ENCODE measurements at places on chromosomes 11 and 22.

DNA sequence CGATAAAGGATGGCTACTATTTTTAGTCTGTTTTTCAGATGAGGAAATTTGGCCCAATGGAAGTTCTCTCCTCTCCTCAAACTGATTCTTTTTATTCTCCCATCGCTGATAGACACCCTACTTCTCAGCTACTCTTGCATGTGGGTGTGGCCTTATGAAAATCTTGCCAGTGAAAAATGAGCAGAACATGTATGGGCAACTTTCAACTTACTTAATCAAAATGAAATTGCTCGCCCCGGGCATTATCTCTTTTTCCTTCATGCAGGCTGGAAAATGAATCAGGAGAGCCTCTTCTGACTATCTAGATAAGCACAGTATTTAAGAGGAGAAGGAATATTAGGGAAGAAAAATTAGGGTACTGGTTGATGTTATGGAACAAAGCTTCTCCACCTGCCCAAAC lies 2354.7 kb upstream of the RAG2 start:
- no peak for DNase-seq

- peak; percentile 84 for DNase-seq
These were observed 20.6 kb downstream of the APOBEC3H start for GRCh38 chr22:39117585-39118191.

DNA sequence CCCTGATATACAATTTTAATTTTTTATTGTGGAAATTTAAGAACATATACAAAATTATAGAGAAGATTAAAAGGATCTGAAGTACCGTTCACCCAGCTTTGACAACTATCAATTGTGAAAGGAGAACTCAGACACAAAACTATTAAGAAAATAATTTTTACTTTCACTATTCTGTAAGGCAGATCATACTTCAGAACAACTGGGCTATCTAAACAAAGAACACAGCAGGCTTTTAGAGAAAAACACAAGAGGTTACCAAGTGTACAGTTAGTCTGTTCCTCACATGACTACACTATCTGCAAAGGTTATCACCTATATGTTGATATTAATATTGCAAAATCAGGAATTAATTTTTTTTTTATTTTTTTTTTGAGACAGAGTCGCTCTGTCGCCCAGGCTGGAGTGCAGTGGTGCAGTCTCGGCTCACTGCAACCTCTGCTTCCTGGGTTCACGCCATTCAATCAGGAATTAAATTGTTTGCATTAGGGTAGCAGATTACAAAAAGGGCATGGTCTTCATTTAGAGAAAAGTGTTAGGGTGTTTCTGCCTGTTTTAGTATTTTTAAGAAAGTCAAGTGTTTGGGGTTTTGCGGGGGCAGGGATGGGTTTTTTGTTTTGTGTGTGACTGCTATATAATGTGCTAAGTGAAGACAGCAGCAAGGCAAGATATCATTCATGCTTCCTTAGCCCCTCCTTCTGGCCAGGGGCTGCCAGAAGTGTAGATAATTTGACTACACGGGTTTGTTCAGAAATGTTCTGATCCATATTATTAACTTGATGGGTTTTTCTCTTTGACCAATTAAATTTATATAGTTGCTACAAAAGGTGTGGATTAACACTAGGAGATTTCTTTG lies 27.6 kb upstream of the SIK2 start:
- peak; percentile 50 for DNase-seq

DNA sequence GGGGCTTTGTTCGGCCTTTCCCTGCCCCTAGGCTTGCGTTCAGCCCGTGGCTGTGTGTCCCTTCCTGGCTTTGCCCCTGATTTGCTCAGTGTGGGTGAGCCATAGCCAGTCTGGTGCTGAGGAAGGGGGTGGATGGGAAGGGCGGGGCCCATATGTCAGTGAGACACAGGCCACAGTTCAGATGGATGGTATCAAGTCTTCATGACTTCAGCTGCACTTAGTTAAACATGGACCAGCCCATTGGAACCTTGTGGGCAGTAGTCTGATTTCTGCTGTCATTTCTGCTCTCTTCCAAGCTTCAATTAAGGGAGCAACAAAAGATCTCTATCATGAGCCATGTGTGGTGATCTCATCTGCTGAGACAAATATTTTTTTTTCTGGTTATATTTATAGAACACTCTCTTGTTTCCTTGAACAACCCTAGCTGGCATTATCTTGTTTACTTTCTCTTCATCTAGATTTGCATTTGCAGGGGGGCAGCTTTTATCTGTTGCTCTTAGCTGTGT lies 21.6 kb upstream of the PEX26 start:
- peak; percentile 64 for DNase-seq

DNA sequence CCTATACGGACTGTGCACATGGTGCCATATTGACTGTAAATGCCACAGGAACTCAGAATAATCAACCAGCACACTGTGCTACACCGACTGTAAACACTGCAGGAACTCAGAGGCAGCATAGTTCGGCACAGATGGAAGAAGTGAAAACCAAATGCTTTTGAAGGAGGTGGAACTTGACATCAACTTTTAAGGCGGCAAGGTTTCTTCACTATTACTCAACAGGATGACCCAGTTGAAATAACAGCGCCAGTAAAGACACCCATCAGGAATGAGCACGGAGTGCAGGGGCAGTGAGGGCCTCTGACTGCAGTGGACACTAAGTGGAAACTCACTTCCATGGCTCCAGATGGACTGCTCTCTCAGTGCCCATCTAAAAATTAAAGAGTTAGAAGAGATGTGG lies 15.7 kb downstream of the TESMIN start:
- DNase-seq, result no peak

DNA sequence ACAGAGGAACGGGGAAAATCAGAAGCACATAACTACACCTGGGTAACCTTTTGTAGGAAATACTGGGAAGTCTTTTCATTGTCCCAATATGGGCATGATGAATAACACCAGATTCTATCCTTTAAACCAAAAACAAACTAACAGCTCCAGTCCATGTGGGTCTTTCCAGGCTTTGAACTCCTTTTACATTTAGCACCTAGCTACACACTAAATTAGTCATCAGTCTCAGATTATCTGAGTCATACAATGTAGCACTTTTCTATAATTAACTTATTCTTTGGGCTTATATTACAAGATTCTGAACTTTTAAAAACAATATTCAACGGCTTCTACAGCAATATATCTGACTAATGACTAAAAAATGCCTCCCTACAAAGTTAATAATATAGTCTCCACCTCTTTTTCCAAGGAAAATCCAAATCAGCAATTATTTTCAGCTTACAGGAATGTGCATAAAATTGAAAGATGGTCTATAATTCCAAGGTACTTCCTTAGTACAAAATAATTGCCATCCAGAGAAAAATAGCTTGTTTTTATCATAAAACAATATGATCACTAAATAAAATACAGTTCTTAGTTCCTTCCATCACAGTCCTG lies 26.3 kb downstream of the STK33 start:
- DNase-seq, result no peak

GRCh38 chr11:72766152-72766902 lies 14.1 kb upstream of the ARAP1 start:
- no peak for DNase-seq

- no peak for DNase-seq
These were observed 554 bp upstream of the NRIP3 start for GRCh38 chr11:9004183-9004926.

DNA sequence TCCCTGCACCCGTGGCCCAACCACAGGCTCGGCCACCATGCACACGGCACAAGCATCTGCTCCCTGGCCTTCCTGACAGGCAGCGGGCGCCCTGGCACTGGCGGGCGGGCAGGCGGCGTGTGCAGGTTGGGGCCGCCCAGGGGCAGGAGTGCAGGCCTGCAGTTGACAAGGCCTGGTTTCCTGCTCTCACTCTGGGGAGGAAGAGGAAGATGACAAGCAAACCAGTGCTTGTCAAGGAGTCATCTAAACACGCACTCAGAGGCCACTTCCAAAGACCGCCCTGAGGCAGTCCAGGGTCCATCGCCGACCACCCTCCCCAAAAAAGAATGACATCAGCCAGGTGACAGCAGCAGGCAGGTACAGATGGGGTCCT lies 65.3 kb upstream of the LINC01488 start:
- no peak for DNase-seq

- no peak for DNase-seq
These were observed 1174.4 kb downstream of the BRD1 start for GRCh38 chr22:48653306-48653705.

DNA sequence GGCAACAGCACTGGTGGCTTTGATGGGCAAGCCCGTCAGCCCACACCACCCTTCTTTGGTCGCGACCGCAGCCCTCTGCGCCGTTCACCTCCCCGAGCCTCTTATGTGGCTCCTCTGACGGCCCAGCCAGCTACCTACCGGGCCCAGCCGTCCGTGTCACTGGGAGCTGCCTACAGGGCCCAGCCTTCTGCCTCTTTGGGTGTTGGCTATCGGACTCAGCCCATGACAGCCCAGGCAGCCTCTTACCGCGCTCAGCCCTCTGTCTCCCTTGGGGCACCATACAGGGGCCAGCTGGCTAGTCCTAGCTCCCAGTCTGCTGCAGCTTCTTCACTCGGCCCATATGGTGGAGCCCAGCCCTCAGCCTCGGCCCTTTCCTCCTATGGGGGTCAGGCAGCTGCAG lies 8.0 kb downstream of the RBM14 start:
- DNase-seq, result no peak

DNA sequence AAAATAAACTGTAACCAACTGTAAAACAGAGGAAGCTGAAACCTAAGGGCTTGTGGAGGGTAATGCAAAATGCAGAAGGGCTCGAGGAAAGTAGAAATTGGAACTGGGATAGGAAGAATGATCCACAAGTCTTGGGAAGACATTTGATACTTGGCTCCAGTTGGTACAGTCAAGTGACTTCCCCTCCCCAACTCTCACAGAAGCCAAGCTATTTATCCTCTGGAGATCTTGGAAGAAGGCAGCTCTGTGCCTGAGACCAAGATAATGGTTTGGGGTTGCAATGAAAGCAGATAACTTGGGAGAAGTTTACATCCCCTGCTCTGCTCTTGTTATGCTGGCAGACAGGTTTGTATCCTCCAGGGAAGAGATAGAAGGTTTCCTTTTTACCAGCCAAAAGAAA lies 198.9 kb upstream of the ZC3H12C start:
- DNase-seq, result no peak

DNA sequence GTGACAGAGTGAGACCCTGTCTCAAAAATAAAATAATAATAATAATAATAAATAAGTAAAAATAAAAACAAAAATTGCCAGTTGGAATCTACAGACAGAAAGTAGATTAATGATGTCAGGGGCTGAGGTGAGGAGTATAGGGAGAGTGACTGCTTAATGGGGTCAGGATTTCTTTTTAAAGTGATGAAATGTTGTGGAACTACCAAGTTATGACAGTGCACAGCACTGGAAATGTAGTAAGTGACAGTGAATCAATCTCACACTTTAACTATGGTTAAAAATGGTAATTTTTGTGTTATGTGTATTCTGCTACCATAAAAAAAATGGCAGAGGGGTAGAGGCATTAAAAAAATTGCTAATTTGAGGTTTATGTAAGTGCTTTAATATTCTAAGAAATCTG lies 87.2 kb downstream of the ATG16L2 start:
- DNase-seq, result no peak

- no peak for DNase-seq
These were observed 476.9 kb downstream of the MIAT start for GRCh38 chr22:27134315-27134701.

DNA sequence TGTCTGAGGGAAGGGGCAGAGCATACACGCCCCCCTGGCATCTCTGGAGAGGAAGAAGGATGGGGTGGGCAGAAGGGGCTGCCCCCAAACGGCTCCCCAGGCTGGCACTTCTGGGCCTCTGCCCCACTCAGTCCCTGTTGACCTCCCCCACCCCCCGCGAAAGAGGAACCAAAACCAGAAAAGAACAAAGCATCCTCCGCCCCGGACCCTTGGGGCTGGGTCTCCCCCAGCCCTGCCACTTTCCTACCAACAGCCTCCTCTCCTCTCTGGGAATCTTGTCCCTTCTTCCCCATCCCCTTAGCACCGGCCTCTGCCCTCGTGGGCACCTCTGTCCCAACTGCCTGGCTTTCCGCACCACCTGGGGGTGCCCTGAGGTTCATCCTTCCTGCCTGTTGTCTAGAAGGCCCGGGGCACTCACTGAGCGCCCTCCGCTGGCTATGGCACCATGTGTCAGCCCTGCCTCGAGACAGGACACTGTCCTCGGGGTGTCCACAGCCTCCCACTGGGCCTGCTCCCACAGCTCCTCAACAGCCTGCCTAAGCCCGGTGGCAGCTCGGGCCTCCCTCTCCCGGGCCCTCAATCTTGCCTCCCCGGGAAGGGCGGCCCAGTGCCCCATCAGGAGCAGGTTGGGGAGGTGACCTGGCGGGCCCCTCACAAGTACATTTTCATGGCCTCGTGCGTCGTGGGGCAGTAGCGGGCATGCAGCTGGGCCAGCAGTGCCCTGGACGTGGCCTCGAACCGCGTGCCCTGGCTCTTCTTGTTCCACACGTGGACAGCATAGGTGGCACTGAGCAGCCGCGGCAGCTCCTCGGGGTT lies 28.2 kb downstream of the A4GALT start:
- peak; percentile 72 for DNase-seq

GRCh38 chr11:10592331-10592730 lies 23.9 kb upstream of the LYVE1 start:
- DNase-seq, result no peak

DNA sequence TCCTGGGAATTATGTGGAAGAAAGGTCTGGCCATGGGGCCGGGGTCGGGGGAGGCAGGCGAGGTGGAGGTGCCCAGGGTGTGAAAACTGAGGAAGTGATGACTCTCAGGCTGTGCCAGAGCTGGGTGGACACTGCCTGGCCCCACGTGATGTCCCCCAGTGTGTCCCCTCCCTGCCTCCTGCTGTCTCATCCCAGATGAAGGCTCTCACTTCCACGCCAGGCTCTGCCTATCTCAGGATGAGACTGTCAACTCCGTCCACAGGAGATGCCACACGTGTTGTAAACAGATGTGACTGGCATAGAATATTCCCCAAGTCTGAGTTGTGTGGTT lies 51.4 kb downstream of the RPS6KA4 start:
- no peak for DNase-seq

DNA sequence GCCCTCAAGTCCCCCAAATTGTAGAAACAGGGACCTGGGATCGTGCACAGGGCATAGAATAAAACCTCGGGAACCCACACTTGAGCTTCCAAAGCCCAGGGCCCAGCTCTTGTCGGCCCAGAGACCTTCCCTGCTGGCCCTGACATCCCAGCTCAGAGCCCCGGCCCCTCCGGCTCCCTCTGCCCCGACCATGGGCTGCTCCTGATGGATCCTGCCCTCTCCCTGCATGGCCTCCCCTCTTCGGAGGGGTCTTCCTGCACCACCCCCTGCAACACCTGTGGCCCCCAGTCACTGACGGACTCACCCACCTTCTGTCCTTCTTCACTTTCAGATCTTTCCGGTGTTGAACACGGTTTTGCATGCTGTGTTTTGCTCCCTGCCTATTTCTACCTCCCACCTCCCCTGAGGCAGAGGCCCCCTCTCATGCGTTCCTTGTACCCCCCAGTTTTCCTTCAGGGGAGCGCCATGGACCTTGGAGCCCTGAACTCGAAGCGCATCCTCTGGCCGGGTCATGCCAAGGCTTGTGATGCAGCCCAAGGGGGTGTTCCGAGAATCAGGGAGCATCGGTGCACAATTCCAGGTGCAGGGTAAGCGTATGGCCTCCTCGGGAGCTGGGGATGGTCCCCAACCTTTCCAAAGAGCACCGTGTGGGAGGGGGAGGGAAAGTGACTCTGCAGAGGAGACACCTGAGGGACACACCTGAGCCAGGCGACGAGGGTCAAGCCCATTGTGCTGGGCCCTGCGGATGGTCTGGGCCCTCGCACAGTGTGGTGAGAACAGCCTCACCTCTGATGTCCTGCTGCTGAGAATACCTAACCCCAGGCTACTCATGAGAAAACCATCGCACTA lies 666.4 kb downstream of the BRD1 start:
- DNase-seq, result no peak

GRCh38 chr11:71298761-71299181 lies 46.4 kb upstream of the SHANK2 start:
- no peak for DNase-seq

Measured in OCI-LY7 (cell line).